Esophagus mucosa (tissue), 1 donor: ENCODE measurements at places on chromosomes 16 and 17. TPM values are rescaled to one million over a fixed set of nuclear protein-coding genes. Genes with fewer than 3 reads are reported as not detected.

GRCh38 chr17:38981636-38982035 is 14.4 kb upstream of the FBXO47 start:
- no peak for ATAC-seq

GRCh38 chr16:78786635-78787034 is 687.2 kb downstream of the WWOX start:
- no peak for ATAC-seq

- no peak for ATAC-seq
These were observed 25.1 kb upstream of the RMI2 start for GRCh38 chr16:11320170-11320569.

OR3A2 gene
- total RNA-seq = not detected

CCL22 gene
- total RNA-seq = 0.20 TPM

DNA sequence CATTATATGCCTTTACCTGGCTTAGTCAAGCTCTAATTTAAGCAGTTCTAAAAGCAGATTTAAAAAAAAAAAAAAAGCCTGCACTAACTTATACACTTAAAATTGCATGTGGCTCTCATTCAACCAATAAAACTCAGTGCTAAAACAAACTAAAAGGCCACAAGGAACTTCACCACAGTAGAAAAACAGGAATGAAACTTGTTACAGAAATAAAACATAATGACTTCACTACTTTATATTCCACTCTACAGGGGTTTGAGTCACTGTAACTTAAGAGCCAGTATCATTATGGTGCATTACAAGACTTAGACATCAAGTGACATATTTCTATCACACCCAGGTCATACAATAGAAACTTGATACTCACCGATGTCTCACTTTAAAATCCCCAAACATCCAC is 11.1 kb downstream of the CA10 start:
- no peak for ATAC-seq

DNA sequence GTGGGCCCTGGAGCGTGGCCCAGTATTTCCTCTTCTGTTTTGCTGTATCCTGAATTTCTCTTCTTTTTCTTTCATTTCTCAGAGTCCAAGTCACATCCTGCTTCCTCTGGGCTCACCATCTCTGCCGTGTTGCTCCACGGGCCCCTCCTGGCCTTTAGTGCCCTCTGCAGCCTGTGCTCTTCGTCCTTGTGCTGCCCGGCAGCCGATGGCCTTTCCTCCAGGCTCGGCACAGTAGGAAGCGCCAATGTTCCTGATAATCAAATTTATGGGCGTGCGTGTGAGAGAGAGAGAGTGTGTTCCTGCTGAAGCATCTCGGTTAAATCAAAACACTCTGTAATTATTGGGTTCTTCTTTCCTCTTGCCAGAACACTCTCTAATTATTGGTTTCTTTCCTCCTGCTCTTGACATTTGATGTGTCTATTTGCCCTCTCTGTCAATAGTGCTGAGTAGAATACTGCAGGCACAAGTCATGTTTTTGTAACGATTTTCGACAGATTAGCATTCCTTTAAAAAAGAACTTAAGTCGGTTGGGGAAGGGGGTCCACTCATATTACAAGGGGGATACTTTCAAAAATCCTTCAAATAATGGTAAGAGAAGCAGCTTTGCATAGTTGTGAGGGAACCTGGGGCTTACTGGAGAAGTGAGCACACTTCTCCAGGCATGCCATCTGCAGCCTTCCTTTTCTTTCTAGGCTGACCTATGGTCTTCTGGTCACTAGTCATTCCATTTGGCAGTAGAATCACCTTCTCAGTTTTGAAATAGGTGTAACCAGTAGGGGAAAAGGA is 126.6 kb downstream of the RPTOR start:
- no peak for ATAC-seq

ANKS4B gene
- not detected for total RNA-seq

DNA sequence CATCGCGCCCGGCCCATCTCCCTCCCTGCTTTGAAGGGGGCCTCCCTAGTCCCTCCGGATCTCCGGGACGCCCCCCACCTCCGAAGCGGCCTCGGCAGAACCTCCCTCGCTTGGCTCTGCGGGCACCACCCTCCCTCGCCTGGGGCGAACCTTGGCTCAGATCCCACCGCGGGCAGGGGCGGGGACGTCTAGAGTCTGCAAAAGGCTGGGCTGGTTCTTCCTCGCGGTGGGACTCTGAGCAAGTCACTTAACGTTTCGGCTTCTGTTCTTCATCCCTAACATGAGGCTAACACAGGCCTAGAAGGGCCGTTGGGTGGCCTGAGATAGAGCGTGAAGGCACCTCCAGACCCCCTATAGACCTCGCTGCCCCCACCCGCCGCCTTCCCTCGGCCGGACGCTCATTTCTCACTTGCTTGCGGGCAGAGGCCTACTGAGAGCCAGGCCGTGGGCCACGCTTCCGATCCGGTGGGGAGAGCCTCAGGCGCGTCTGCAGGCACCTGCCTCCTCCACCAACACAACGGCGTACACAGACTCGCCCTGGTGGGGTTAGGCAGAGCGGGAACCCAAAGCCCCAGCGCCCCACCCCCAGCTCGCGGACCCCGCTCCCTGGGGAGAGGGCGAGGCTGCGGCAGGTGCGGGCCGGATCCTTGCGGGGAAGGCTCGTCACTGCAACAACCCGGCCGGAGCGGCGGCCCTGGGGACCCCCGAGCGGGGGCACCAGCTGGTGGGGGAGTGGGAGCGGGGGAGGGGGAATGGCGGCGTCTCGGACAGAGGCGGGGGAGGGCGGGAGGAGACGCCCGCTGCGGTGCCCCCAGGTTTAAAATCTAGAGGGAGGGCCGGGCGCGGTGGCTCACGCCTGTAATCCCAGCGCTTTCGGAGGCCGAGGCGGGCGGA is 5.4 kb downstream of the MYO1C start:
- peak; percentile 38 for ATAC-seq

GRCh38 chr17:5675625-5676421 is 91.5 kb upstream of the NLRP1 start:
- no peak for ATAC-seq

GRCh38 chr16:9184354-9184690 is 92.9 kb downstream of the HAPSTR1 start:
- no peak for ATAC-seq

DNASE1L2 gene
- 0.12 TPM for total RNA-seq

DNA sequence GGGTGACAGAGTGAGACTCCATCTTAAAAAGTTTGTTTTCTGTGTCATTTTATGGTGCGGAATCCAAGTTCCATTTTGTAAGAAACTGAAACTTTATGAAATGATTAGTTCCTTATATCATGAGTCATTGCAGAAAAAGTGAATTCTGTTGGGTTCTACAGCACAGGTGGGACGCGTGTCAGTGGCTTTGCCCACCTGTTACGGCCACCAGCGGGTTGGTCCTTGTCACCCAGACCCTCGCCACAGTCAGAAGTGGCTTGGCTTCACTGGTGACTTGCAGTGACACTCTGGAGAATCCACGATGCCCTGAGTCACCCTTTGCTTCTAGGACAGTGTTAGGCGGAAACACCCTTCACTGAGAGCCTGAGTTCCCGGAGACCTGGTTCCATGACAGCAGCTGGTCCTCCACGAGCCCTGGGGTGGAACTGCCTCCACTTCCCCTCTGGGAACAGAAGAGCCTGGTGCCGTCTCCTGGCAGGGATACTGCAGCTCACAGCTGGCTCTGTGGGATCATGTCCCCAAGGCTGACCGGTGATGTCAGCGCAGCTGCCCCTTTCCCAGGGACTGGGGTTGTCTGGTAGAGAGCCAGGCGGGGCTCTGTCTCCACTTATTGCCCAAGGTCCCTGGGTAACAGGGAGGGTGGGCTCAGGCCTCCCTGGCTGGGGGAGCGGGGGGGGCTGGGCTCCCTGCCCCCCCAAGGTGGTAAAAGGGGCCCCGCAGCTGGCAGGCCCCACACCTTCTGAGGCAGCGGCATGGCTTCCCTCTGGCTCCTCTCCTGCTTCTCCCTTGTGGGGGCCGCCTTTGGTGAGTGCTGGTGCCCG is at the start of gene CTRB1:
TSS of gene CTRB1 (plus strand) at position 733 of the 821 bp plus-strand sequence. CDS start at position 753, 20 bp downstream.
- no peak for ATAC-seq

RHBDL3 gene
- 0.08 TPM for total RNA-seq

ABCA3 gene
- 1.2 TPM for total RNA-seq

GRCh38 chr16:80294172-80294571 is 246.6 kb upstream of the DYNLRB2 start:
- ATAC-seq = no peak

DNA sequence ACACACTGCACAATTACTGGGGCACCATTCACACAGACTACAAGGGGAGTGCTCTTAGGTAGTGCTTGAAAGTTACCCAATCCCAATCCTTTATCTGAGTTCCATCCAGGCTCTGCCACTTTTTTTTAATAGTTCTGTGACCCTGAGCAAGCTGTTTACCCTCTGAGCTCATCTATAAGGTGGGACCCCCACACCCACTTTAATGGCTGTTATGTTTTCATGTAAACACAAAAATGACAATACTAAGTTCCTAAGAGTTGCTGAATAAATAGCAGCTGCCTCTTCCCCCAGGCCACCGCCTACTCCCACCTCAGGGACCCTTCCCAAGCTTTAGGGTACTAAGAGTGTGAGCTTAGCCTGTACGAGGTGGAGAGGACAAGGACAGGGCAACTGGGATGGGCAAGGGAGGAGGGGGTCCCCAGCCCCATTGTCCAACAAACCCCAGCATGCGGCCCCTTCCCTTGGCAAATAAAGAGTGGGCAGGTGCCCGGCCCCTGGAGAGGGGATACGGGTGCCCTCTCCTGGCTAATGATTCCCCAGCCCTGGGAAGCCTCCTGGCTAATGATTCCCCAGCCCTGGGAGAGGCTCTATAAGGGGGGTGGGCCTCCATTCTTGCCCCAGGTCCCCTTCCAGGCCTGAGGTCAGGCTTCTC is 14.6 kb downstream of the SLC13A2 start:
- ATAC-seq = no peak

IL21R gene
- 0.56 TPM for total RNA-seq

DNA sequence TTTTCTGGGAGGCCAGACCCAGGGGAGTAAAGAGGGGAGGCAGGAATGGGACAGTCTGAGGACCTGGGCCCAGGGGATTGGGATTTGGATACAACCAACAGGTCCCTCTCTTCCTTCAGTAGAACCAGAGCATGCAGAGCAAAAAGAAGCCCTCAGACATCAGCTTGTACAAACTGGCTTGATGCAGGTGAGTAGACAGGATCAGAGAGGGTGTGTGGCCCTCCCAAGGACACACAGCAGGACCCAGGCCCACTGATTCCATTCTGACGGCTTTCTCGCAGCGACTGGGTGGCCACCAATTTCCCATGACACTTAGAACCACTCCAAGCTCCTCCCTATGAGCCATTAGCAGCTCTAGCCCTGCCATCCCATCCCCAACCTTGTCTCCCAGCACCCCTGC is 63.6 kb downstream of the ABCC6 start:
- ATAC-seq = no peak

MLLT6 gene
- total RNA-seq = 40.2 TPM

DNA sequence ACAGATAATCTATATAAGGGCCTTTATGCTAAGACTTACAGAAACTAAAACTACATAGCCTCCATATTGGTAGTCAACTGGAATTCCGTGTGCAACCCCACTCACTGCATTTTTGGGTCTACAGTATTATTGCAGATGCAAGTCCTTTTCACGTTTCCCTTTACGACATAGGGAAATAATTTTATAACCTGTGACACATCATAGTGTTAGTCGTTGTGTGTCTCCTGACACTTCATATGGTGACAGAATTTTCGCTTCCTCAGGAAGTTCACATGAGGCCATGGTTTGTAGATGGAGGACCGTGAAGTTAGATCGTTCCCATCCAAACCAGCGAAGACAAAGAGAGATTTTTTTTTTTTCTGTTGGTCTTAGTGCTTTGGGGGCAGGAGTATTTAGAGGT is 15.7 kb upstream of the MRC2 start:
- no peak for ATAC-seq

- ATAC-seq = no peak
These were observed 15.2 kb downstream of the EMP2 start for GRCh38 chr16:10565167-10565566.

DNA sequence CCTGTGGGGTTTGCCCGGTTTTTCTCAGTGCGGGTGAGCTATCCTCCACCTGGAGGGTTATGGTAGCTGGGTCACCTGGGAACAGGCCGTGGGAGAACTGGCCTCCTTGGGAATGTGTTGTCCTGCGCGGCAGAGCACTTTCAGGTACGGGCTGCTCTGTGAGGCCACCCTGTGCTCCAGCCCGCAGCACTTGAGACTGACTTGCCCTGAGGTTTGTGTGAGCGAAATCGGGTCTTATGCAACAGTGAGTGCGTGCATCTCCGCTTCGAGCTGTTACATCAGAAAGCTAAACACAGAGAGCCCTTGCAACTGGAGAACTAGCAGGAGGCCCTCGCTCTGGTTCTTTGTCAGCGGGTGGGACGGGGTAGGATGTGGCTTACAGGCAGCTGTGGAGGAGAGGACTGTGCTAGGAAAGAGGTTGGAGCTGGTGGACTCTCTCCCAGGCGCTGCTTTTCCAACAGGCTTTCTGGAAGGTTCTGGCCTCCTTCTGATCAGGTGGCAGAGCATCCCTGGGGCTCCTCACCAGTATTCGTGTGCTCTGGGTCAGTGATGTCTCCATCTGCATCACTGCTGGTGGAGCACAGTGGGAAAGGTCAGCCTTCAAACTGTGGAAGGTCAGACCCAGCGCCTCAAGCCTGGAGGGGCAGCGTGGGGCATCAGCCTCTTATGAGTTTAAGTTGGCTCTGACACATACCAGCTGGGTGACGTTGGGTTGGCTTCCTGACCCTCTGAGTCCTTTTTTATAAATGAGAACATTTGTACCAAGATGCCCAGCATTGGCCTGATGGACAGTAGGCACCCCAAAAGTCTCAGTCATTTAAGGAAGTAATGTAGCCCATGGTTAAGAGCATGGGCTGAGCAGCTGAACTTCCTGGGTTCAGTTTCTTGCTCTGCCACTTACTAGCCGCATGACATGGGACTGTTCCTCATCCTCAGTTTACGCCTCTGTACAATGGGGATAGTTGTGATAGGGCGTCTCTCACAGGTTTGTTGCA is 76.3 kb downstream of the KSR1 start:
- ATAC-seq = no peak

GNG13 gene
- total RNA-seq = not detected

GRCh38 chr17:17111401-17112393 is 69.4 kb downstream of the MPRIP start:
- no peak for ATAC-seq

DNA sequence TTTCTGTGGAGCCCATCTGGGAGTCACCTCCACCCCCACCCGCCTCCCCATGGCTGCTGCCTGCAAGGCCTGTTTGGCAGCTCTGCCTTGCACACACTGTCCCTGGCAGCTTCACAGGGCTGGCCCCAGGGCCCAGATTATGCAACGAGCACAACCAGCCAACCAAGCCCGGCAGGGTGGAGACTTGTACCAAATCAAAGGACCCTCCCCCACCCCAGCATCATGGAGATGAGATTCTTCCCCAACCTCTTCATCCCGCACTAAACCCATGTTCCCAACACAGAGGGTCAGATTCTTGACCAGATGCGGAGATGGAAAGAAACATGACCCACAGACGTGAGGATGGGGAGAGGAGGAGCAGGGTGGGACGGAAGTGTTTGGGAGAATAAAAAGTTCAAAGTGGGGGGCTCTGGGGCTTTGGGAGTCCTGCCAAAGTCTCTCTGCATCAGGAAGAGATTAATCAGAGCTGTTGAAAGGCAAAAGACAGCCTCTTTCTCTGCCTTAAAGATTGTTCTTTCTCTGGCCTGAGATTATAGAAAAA is 3.8 kb downstream of the SMARCD2 start:
- peak; percentile 52 for ATAC-seq

FNDC8 gene
- not detected for total RNA-seq
